ENCODE measurements at places on chromosomes 3 and 15.

DNA sequence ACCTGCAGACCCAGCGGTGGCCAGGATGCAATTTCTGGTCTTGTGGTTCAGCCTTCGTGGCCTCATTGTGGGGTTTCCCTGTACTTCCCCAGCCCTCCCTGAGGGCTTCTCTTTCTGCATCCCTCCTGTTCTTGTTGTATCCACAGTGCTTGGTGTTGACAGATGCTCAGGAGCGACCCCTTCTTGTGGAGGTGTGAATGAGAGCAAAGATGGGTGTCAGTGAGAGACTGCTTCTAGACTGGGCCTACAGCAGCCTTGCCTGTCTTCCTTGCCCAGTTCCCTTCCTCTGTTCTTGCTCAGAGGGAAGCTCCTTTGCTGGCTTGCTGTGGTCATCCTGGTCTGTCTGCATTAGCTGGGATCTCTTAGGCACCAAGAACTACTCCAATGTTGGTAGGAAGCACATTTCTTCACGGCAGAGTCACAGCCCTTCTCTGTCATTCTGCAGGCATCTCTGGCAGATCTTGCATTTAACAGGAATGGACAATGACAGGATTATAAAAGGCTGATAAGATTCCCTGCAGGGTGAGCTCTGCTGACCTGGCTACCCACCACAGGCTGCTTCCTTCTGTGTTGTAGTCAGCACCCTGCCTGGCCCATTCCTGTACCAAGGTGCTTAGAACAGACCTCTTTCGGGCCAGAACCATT lies 317.8 kb upstream of the C2CD4B start:
- no peak for DNase-seq

DNA sequence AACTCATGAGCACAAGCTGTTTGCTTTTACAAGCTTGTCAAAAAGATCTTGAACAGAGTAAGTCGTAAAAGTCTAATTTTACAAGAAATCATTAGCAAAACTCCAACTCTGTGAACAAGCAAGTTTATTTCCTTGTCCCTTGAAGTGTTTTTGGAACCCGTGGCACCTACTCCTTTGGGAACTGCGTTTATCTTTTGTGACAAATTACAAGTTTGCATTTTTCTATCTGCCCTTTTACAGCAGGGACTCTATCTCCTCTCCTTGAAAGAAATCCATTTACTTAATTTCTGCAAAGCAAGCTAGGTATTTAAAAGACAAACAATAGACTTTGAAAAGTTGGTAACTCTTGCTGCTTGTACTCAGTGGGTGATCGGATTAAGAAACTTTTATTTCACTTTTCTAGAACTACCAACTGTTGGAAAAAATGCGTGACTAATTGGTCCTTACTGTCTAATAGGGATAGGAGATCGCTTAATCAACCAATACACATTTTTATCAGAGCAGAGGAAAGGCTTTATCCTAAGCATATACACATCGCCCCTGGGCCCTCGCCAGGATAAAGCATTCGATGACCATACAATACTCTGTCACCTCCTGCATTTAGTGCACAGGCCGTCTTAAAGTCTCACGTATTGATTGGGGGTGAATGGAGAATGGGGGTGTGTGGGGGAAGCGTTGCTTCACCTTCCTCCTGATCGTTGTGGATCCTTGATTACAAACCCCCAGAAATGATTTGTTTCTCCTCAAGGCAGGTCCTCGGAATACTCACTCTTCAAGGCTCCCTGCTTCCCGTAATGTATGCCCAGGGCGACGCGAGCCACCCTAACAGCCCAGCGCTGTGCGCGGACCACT lies 1.7 kb downstream of the PRTG start:
- no peak for DNase-seq

GRCh38 chr3:79040701-79041100 lies 727.1 kb downstream of the ROBO1 start:
- no peak for DNase-seq

GRCh38 chr15:46996359-46996758 lies 720.9 kb upstream of the SEMA6D start:
- no peak for DNase-seq

GRCh38 chr15:73959801-73960200 lies 32.3 kb downstream of the STOML1 start:
- no peak for DNase-seq

- no peak for DNase-seq
Measured at GRCh38 chr3:65689436-65689835, 349.3 kb downstream of the MAGI1 start.

- DNase-seq: no peak
Measured at GRCh38 chr3:127196466-127197299, 3.8 kb downstream of the PRR23E start.

DNA sequence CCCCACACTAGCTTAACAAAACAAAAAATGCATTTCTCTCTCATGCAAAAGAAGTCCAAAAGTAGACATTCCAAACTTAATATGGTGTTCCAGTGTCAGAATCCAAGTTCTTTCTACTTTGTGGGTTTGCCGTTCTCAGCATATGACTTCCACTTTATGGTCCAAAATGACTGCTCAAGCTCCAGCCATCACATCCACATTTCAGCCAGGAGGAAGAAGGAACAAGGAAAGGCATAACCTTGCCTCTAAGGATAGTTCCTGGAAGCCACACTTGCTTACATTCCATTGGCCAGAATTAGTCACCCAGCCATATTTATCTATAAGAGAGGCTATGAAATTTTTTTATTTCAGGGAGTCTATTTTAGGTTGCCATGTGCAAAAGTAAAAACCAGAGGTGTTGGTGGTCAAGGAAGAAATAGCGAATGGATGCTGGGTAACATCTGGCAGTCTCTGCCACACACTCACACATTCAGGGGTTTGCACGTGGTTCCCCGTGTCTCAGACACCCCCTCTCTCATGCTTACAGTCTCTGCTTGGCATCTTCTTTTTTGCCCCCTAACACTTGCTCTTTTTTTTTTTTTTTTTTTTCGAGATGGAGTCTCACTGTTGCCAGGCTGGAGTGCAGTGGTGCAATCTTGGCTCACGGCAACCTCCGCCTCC lies 69.3 kb downstream of the RPL39L start:
- no peak for DNase-seq

- DNase-seq: no peak
Measured at GRCh38 chr15:44727485-44728231, 8.7 kb upstream of the TRIM69 start.

DNA sequence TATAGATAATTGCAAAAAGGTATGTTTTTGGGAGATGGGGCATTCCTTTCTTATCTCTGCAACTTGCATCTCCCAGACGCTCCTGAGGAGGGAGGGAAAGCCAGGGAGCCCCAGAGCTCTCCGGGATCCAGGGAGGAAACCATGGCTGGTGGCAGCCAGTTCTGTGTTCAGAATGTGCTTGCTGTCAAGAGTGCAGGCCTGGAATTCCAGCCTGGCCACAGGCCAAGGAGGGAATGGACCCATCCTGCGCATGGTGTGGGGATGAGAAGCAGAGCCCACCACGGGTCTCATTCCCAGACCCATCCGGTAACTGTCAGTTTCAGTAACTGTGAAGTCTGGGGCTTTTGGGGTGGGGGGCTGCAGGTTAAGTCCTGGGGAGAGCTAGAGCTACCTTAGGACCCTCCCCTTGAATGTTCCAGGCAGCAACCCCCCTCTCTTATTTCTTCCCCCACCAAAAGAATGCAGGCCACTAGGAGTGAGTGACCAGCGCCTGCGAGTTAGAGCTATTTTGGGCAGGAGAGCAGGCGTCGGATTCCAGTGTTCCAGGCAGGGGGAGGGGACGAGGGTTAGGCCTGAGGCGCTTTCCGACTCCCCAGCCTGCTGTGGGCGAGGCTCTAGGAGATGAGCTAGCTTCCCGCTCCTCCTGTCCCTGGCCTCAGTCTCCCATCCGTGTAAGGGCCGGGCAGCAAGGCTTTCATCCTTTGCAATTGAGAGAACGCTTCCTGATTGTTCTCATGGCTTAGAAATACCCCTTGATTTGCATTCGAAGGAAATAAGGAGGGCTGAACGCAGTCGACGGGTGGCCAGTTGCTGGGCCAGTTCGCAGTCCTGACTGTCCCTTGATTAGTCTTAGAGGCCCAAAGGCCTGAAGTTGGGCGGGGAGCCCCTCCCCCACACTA lies 781 bp upstream of the DAG1 start:
- DNase-seq: peak; percentile 61

DNA sequence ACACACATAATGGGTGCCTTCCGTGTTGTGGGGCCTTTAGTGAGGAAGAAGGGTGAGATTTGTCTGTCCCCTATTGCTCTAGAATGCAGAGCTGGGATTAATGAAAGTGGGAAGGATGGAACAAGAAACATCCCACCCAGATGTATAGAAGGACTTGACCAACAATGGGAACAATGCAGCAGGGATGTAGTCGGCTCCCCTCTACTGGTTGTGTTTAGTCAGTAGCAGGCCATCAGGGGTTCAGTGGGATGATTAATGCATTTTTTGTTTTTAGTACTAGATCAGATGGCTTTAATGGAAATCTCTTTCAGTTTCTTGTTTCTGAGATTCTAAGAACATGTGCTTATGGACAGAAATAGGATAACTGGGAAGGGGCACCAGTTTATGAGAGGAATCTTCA lies 156.0 kb upstream of the ROPN1 start:
- DNase-seq: no peak

DNA sequence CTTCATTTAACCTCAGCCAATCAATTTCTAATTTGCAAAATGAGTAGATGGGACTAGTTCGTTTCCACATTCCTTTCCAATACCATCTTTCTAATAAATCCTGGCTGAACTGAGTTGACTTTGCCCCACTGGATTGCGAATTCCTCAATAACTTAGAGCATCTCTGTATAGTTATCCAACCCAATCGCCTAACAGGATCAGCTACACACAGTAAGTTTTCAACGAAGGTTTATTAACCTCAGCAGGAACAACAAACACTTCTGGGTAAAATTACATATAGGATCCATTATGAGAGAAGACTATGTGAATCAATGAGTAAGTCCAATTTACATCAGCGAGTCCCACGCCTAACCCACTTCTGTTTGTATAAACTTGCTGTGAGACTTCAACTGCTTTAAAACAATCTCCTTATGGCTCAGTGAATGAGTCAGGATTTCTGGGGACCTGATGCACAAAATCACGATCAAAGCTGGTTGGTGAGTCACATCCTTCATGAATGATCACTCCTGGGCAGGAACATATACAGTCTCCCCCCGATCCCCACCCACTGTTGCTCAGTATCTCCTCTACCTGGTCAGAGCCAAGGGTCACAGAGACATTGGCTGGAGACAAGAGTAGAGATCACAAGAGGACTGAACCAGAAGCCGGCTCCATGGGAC lies 142.8 kb downstream of the EDEM1 start:
- no peak for DNase-seq

DNA sequence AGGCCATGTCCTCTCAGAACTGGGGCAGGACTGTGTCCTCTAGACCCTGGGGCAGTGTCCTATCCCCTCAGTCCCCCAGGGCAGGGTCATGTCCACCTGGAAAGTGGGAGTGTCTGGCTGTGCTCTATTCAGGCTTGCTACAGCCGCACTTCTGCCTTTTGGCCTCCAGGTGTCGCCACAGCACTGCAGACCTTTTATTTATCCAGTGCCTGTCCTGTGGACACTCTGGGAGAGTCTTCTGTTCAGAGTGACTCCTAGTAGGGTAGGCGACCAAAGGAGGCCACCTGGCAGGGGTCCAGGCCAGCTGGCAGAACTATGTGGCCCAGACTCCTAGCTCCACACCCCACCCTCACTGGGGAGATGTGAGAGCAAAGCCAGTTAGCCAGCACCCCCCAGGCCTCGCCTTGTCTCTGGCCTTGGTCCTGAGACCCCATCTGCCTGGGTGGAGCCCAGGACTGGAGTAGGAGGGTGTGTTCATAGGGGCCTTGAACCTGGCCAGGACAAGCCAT lies 3.9 kb downstream of the TMIE start:
- DNase-seq: peak; percentile 66

- no peak for DNase-seq
Measured at GRCh38 chr15:81776976-81777375, 268.8 kb downstream of the MEX3B start.

DNA sequence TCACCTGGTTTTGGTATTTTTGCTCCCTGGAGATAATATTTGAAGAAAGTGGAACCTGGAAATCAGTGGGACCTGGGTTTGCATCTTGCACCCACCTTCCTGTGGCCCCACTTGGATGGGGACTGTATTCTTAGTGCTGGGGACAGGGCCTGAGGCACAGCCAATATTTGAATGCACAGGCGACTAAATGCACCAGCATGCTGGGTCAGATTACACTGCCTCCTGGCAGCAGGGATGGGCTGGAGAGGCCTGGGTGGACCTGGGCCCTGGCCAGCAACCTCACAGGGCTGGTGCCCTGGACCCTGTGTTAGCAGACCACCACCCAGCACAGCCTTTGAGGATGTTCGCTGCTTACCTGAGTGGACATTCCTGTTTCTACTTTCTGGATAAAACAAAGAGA lies 10.5 kb downstream of the ITIH4 start:
- no peak for DNase-seq

DNA sequence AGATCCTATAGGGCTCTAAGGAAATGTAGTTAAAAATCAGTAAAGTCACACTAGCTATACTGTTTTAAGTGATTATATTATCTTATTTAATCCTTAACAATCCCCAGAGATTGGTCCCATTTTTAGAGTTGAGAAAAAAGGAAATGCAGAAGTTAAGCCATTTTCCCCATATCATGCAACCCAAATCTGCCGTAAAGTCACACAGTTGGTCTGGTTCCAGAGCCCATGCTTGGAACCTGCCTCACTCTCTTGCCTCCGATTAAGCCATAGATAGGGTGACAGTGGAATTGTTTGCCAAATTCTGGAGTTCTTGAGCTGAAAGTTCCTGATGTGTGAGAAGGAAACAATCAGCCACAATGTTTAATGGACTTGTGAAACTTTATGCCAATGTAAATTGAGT lies 2.3 kb upstream of the P2RY13 start:
- no peak for DNase-seq

DNA sequence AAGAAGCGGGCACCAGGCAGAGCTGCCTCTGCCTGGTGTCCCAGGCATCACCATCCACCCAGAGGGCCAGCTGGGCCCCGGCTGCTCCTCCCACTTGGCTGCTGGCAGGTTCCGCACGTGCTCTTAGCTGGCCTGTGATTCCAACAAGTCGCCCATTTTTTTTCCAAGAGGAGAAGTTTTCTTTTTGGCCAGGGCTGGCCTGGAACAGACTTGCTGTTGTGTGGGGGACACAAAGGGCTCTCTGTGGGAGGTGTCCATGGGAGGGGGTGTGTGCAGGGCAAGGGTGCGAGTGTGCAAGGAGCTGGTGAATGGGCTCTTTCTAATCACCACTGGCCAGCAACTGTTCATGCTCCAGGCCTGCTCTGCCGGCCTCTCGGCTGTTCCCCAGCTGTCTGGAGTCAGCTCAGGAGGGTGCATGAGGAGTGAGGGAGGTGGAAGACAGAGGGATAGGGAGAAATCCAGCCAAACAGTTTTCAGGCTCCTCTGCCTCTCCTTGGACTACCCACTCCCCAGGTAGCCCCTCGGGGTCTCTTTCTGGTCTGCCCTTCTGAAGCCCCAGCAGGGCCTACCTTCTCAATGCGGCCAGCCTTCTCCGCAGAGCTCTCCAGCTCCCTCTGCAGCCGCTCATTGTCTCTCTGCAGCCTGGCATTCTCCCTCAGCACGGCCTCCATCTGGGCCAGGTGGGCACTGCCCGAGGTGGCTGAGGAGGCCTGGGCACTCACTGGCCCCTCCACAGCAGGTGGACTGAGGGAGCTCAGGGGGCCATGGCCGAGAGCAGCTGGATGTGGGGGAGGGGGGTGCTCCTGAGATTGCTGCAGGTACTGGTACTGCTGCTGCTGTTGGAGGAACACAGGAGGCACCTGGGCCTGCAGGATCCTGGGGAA lies 7.1 kb downstream of the AMOTL2 start:
- no peak for DNase-seq

GRCh38 chr3:189630767-189631372 lies 319 bp upstream of the TP63 start:
- no peak for DNase-seq
